ENCODE measurements at places on chromosomes 5 and 9.

- DNase-seq = no peak
Measured at GRCh38 chr5:21615195-21615765, 1237.9 kb downstream of the CDH12 start.

GRCh38 chr5:84378420-84378819 is 6.3 kb downstream of the EDIL3 start:
- DNase-seq = no peak

DNA sequence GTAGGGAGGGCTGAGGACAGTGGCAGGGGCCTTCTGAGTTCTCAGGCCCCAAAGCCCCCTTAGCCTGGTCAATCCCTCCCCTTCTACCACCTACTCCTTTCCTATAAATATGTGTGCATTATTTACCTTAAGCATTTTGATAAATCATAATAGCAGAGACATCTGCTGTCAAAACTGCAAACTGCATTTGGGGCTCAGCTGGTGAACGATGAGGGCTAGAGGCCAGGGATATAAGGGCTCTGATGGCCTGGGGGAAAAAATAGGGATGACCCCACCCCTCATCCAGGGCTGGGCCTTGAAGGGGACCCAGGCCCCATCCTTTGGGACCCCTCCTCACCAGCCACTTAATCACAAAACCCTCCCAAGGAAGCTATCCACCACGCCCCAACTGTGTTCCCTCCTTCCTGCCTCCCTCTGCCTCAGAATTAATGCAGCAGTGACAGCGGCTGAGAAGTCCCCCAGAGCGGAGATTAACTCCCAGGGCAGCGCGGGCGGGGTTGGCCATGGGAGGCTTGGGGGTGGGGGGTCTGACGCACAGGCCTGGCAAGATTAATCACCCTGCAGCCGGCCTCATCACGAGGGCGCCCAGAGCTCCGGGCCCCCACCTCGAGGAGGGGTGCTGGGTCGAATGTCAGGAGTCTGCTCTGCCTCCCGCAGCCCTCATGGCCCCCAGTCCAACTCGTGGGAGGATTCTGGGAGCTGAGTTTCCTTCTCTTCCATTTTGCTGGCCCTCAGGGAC is 42.1 kb downstream of the CXXC5 start:
- DNase-seq = no peak

DNA sequence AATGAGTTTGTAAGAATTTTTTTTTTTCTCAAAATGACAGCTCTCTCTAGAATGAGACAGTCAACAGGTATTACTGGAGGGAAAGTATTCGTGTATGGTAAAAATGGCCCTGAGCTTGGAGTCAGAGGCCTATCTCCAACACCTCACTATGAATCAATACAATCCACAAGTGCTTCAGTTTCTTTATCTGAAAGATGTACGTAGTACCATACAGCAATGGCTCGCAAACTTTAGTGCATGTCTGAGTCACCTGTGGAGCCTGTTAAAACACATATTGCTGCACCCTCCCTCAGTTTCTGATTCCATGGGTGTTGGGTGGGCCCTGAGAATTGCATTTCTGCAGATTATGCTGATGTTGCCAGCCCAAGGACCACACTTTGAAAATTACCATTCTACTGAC is 44.6 kb downstream of the DMRT2 start:
- DNase-seq = no peak

DNA sequence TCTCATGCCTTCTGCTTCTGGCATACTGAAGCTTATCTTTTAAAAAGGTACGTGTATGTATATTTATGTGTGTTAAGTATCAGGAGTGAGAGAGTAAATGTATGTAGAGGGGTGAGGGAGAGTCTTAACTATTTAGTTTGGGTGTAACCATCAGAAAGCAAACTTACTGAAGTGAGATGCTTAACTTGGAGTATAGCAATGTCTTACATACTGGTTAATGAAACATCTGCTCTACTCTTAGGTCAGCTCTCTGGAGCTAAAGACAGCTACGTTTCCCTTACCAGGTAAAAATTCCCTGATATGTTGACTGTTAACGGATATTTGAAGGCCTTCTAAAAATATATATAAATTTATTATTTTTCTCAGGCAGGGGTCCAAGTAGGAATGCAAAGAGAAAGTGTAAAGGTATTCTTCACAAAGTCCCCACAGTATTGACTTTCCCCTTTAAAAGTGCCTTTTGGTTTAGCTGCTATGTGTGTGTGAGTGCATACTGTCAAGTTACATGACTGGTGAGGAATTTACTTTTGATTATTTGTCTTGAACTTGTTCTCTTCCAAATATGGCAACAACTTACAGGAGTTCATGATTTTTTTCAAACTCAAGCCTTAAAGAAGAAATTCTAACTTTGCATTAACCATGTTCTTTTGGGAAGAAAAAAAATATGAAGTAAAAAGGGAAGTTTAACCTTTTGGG is 12.3 kb upstream of the C5orf24 start:
- no peak for DNase-seq

GRCh38 chr9:128242828-128243214 is 33.0 kb downstream of the GOLGA2 start:
- DNase-seq = no peak

DNA sequence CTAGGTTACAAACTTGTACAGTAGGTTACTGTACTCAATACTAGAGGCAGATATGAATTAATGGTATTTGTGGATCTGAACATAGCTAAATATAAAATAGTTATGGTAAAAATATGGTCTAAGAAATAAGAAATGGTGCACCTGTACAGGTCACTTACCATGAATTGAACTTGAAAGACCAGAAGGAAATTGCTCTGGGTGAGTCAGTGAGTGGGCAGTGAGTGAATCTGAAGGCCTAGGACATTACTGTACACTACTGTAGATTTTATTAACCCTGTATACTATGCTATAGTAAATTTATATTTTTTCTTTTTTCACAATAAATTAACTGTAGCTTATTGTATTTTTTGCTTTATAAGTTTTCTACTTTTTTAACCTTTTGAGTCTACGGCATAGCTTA is 1020.4 kb downstream of the CDH18 start:
- DNase-seq = no peak

DNA sequence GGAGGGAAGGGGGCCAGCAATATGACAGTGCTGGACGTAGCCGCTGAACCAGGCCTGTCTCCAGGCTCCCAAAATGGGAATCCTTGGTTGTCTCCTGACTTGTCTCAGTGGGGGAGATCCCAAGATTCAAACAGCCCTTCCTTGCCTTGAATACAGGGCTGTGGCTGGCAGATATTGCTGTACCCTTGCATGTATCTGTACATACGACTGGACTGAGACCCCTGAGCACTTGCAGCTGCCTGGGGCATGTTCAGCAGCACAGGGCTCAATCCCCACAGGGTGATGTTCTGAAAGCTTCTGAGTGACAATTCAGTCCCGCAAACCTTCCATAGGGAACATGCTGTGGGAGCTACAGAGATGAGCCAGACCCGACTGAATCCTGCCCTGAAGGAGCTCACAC is 13.3 kb downstream of the OR13J1 start:
- no peak for DNase-seq

DNA sequence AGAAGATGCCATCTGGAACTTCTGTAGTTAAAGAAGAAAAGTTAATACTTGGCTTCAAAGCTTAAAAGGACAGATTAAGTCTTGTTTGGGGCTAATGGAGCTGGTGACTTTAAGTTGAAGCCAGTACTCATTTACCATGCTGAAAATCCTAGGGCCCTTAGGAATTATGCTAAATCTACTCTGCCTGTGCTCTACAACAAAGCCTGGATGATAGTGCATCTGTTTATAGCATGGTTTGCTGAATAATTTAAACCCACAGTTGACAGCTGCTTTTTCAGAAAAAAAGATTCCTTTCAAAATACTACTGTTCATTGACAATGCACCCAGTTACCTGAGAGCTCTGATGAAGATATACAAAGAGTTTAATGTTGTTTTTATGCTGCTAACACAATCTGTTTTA is 393.5 kb downstream of the MAT2B start:
- no peak for DNase-seq

DNA sequence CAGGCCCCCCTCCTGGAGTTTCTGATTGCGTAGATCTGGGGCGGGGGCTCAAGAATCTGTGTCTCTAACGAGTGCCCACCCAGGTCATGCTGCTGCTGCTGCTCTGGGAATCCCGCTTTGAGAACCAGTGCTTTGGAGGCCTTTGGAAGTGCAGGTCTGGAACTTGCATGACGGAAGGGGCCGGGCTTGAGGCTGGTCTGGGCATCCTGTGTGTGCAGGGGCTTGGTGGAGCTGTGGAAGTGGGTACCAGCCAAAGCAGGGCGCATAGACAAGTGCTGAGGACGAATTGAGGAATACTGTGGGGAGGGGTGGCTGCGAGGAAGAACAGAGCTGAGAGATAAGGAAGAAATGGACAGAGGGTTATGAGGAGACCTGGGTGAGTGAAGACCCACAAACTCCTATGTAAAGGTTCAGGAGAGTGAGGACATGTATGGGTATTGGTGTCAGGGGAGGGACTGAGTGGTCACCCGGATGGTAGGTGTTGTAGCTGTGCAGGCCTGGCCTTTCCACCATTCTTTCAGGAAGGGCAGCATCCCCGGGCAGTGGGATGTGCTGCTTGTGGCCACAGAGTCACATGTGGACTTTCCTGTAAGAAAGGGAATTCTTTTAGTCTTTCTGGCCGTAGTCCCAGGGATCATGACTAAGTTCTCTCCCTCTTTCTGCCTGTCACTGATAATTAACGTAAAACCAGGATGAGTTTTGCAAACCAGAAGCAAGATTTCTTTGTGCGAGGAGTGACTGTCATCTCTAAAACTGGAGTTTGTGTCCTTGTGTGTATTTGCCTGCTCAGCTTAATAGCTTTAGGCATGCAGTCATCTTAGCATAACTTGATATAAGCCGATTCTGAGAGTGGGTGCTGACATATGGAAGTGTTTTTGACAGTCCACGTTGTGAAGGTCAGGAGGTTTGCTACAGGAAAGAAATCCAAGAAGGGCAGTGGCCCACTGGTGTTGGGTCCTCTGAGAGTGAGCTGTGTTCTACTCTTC is 43.3 kb upstream of the TJP2 start:
- DNase-seq = no peak

- no peak for DNase-seq
Measured at GRCh38 chr9:2109069-2109650, 94.0 kb downstream of the SMARCA2 start.

DNA sequence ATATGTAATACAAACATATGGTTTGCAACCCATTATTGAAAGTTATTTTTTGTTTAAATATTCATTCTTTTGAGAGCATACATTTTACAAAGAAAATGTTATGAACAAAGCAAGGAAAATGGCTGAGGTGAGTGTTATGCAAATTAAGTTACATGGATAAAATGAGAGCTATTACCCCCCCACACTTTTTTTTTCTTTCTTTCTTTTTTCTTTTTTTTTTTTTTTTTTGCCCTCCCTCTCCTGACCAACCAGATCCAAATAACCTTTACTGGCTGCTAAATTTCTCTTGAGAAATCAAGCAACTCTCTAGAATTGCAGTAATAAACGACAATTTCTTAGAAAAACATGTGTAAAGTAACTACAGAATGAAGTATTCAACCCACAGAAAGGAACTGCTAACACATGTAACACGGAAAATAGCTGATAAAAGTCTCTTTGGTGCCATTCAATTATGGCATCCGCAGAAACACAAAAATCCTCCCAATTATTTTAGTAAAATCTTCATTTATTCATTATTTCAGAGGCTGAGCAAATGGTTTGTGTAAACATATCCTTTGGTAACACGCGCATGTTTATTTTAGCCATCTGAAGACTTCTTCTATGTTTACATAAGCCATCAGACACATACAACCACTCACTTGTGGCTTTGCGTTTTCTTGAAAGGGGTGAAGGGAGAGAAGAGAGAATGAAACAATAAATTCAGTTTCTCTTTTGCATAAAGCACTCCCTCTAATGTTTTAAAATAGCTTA is 216.1 kb downstream of the NFIB start:
- no peak for DNase-seq

DNA sequence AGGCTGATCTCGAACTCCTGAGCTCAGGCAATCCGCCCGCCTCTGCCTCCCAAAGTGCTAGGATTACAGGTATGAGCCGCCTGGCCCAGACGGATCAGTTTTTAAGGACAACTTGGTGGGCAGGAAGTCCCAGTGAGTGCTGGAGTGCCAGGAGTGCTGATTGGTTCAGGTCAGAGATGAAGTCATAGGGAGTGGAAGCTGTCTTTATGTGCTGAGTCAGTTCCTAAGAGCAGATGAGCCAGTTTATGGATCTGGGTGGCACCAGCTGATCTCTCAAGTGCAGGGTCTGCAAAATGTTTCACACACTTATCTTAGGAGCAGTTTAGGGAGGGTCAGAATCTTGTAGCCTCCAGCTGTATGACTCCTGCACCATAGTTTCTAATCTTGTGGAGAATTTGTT is 292.1 kb upstream of the ELAVL2 start:
- DNase-seq = no peak

DNA sequence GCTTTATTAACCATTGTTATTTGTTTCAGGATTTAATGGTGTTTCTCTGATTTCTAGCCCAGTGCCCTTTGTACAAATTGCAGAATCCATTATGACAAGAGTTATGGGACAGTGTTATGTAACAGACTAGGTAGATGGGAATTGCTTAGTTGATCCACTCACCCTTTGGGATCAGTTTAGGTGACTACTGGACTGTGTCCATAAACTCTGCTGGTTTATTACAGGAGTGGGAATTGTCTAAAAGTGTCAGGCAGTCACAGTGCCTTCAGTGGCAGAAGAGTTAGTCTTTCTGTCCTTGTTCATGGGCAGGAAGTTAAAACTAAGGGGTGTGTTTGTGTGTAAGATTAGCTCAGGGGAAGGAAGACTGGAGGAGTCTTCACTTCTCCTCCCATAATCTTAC is 29.3 kb downstream of the RCL1 start:
- no peak for DNase-seq

GRCh38 chr9:129458155-129458661 is 162.7 kb downstream of the C9orf50 start:
- DNase-seq = no peak

DNA sequence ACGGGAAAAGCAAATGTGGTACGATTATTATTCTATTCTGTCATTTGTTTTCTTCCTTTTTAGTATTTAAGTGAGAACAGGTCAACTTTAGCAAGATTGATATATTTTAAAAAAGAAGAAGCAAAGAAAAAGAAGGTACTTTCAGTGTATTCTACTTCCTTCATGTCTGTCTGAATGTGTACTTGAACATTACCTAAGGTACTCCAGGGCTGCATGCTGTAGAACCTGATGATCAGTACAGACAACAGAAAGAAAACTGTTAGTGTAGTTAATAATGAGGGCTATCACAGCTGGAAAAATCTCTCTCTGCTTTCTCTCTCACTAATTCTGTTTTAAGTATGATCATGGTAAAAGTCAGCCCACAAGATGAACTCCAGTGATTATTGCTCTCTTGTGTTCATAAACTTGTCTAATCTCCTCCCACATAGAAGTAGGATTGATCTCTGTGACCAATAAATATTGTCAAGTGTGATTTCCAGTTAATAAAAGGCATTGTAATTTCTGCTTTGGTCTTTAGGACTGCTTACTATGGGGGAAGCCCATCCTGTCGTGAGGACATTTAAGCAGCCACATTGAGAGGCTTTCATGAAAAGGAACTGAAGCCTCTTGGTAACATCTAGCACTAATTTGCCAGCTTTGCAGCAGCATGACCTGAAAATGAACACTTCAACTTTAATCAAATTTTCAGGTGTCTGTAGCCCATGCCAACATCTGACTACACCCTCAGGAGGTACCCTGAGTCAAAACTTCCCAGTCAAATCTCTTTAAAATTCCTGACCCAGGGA is 864.0 kb upstream of the ACO1 start:
- DNase-seq = no peak

- no peak for DNase-seq
Measured at GRCh38 chr5:137385064-137385463, 114.1 kb downstream of the SPOCK1 start.

- no peak for DNase-seq
Measured at GRCh38 chr5:91839721-91840120, 456.6 kb upstream of the ARRDC3 start.

Data from GDM1 (cell line).